ENCODE measurements at places on chromosomes 11 and 22.

GRCh38 chr22:42376711-42377554 is 55.3 kb downstream of the NFAM1 start:
- DNase-seq, result no peak

- no peak for DNase-seq
Measured at GRCh38 chr11:88402784-88403183, 65.2 kb upstream of the CTSC start.

GRCh38 chr11:111574373-111575225 is 27.6 kb upstream of the SIK2 start:
- no peak for DNase-seq

GRCh38 chr11:36343436-36343835 is 47.3 kb downstream of the PRR5L start:
- DNase-seq, result no peak

GRCh38 chr22:34851918-34852662 is 213.9 kb upstream of the ISX start:
- DNase-seq, result no peak

DNA sequence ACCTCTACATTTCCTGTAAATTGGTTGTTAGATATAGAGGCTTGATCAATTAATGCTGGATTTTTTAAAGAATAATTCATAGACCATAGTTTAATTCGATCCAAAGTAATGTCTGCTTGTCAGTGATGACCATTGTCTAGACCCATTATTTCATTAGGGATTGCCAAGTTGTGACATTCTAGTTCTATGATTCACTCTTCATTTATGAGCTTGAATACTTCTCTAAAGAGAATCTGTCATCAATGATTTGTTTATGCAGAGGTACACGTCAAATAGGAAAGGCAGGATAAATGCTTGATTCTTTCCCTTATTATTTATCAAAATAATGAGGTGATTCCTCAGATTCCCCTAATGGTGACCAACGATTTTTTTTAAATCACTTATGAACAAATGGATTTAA is 24.0 kb upstream of the ROBO3 start:
- no peak for DNase-seq

DNA sequence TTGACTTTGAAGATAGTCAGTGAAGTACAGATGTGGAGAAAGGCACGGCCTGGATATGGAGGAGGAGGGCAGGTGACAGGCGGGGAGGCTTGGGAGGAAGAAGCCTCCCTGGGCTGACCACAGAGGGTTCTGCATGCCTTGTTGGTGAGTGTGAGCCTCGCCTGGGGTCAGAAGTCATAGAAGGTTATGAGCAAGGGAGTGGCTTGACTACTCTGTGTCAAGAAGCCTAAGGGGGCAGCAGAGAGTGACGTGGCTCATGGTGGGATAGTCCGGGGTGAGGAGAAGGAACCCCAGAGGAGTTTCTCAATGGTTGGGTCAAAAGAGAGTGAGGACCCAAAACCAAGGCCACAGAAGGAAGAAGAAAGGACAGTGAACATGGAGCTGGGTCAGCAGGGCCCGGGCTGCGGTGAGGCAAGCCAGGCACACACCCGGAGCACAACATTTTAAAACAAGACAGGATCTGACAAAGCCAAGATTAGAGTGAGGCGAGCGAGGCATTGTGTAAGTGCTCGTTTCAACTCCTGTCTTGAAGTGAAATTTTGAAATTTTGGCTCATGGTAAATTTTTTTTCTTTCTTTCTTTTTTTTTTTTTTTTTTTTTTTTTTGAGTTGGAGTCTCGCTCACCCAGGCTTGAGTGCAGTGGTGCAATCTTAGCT is 31.9 kb downstream of the PDGFB start:
- DNase-seq, result no peak

- no peak for DNase-seq
Measured at GRCh38 chr11:37804666-37805065, 1206.6 kb upstream of the RAG2 start.

GRCh38 chr22:35462498-35463230 is 62.7 kb downstream of the MCM5 start:
- DNase-seq, result no peak

- DNase-seq, result no peak
Measured at GRCh38 chr22:16965560-16965959, 42.5 kb downstream of the GAB4 start.

- no peak for DNase-seq
Measured at GRCh38 chr11:86460461-86461385, 86.0 kb downstream of the CCDC81 start.

GRCh38 chr11:45803971-45804760 is 783 bp upstream of the SLC35C1 start:
- peak; percentile 56 for DNase-seq

GRCh38 chr11:7537265-7537664 is 23.5 kb downstream of the PPFIBP2 start:
- no peak for DNase-seq

- DNase-seq, result no peak
Measured at GRCh38 chr11:110755941-110756340, 43.7 kb upstream of the ARHGAP20 start.

DNA sequence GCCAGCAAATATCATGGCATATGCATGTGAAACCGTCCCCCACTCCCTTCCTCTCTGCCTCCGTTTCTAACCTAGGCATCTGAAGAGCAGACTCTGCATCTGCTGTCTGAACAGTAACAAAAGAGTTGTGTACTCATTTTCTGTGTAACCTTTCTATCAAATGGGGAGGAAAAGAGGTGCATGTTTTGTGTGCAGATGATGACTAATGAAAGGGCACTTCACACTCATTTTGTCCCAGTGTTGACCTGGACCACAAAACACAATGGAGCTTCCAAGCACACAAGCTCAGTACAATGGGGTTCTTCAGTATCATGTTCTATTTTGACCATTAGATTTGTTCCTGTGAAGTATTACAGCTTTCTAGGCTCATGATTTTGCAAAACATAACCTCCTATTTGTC is 13.0 kb downstream of the JHY start:
- DNase-seq, result no peak

DNA sequence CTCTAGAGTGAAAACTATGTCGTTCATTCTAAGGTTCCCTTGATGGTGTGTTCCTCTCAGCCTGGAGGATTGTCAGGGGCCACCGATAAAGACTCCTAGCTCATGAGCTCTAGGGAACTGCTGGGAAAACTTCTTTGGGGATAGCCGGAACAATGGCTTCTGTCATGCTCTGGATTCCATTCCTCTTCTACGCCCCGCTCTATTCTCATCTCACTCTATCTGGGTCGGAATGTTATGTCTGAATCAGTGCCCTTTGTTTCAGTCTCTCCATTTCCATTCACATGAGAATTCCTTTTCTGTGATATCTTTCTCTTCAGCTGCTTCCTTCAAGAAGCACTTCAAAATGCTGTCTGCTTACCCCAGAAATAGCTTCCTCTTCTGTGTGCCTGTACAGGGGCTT is 16.9 kb upstream of the SLCO2B1 start:
- no peak for DNase-seq

DNA sequence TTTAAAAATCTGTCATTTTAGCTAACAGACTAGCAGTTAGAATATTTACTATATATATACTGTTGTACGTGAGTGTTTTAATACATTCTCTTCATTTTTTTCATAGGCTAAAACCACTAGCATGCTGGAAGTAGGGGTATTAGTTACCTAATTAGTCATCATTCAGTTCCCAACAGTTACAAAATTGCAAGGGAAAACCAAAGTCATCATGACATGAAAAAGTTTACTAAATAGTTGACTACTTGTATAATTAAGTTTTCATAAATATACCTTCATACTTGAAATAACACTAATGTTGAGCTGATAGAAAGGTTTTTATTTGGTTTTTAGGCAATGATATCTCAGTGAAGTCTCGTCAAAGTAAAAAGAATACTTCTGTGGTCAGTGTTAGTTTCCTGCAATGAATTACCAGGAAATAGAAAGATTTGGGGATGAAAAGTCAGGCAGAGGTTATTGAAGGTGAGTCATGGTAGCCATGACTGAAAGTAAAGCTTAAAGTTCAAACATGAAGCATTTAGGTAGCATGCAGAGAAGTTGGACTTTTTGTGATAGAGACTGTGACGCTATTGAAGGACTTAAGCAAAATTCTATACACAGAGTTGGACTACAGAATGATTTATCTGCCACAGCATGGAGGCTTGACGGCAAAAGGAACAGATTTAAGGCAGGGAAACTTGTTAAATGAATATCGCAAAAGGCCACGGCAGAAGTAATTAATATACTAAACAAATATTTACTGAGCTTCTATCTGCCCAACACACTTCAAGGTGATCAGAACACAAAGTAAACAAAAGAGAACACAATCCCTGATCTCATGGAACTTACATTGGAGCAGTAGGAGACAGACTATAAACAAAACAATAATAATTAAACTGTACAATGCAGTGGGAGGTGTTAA is 828.1 kb upstream of the FAT3 start:
- DNase-seq, result no peak

DNA sequence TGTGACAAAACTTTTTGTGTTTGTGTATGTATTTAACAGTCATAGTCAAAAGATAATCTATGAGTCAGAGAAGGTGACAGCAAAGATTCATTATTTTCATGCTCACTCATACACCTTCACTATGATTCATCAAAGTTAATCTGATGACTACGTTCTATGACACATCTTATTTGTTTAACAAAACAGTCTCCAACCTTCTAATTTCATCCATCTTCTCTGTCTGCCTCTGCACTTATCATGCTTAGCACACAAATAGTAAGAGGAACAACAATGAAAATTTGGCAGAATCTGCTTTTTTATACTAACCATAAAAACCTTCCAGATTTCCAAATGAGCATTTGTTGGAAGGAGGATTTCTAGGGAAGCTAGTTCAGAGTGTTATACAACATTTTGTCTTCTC is 568.9 kb downstream of the LUZP2 start:
- no peak for DNase-seq

DNA sequence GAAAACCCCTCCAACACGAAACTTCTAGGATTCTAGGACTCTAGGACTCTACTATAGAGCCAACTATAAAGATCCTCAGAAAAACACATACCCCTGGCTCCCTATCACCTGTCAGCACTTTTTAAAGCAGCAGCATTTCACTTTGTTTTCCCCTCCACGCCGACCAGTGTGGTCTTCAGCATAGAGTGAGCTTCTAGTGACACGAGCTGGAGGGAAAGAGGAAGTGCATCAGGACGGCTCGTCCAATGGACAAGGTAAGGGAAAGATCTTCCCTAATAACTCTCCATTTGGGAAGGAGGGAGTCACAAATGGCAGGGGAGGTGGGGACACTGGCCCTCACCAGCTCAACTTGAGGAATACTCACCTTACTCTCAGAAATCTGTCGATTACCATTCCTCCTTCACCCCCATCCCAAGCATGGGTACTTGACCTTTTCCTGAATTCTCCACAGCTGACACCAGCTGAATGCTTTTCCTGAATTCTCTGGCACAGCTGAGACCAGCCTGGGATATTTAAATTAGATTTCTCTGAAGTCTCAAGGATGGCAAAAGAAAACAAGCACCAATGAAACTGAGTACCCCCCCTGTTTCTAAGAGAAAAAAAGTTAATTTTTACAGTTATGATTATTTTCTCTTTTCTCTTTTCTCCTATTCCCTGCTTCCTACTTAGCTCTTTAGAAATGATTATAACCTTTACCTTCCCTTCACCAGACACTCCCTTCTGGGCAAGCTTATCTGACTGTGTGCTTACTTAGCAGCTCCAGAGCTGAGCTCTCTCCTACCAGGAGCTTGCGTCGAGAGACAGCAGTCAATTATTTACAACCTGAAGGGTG is 33.3 kb upstream of the NNMT start:
- DNase-seq, result no peak

- no peak for DNase-seq
Measured at GRCh38 chr11:1197886-1198560, 24.8 kb upstream of the MUC5B start.

GRCh38 chr22:37278261-37278660 is 4.0 kb upstream of the CYTH4 start:
- DNase-seq, result no peak

DNA sequence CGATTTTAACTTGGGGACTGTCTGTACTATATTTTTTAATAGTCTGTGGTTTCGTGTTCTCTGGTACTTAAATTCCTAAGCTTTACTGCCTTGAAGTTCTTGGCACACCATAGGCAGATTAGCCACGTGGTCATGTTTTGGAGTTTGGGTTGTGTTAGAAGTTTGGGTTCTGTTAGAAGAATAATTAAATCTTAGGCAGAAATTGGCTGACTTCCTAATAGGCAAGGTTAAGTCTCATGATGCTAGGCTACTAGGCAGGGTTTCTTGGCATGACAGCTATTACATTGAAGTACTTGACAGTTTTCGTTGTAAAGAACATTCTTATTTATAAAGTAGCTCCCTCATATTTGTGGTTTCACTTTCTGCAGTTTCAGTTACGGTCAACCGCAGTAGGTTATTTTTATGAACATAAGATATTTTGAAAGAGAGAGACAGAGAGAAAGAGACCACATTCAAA is 30.0 kb upstream of the MMP7 start:
- DNase-seq, result peak; percentile 2

GRCh38 chr22:20569059-20570058 is 61.9 kb downstream of the MED15 start:
- DNase-seq, result peak; percentile 88

- no peak for DNase-seq
Measured at GRCh38 chr11:43908683-43909082, 28.1 kb downstream of the ALKBH3 start.

DNA sequence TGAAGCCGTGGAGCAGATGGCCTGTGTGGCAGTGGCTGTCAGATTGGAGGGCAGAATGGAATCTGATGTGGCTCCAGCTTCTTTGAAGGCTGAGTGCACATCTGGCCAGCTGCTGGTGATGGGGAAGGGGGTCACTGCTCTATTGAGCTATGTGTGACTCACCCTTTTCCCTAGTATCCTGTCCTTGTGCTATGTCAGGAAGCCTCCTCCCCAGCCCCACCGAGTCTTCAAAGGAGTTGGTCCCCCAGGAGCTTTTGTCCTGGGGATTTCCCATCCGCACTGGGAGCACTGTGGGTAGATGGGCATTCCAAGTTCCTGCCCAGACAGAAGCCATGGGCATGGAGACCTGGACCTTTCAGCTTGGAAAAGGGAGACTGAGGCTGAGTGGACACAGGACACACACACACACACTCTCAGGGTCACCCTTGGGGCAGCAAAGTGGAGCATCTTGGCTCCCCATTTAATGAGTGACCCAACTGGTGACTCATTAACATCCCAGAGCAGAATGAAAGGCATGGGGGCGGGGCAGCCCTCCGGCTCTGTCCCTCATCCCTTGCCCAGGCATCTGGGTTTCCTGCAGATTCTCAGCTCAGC is 3.3 kb downstream of the SERPINH1 start:
- no peak for DNase-seq

DNA sequence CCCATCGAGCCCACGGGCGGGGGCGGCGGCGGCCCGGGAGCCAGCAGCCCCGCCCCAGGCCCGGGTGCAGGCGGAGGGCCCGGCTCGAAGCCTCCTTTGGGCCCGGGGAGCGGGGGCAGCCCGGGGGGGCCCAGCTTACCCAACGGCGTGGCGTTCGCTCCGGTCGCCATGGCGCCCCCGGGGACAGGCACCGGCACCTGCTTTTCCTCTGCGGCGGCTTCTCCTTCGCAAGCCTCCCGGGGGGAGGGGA is 194 bp downstream of the SF1 start:
- DNase-seq, result no peak
